ENCODE measurements at places on chromosomes 5 and 9.

DNA sequence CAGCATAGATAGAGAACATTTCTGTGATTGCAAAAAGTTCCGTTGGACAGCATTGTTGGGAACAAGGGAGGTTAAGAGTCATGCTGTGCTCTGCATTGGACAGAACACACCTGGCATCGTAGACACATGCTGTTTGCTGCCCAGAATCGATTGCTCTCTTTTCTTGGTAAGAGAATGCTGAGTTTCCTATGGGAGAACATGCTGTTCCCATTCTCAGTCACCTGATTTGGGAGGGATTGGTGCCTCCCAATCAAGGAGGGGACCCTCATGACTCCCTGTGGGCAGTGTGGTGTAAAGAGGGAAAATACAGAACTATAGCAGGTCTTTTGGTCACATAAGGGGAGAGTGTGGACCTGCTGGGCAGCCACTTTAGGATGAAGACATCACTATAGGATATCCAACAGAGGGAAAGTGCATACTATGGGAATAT lies 555.4 kb upstream of the CLINT1 start:
- DNase-seq, result no peak

DNA sequence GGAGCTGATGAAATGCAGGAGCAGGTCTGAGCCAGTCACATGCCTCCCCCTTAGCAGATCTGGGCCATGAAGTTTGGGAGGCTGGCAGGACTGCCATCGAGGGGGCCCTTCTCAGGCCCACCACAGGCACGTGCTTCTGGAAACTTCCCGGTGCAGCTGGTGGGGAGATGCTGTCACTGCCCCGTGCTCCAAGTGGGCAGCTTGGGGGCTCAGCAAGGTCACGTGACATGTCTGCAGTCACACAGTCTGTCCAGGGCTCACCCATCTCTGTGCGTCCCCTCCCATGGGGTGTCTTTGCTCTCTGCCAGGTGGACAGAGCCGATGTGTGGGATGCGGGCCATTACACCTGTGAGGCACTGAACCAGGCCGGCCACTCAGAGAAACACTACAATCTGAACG lies 79.4 kb upstream of the ASS1 start:
- DNase-seq, result no peak

DNA sequence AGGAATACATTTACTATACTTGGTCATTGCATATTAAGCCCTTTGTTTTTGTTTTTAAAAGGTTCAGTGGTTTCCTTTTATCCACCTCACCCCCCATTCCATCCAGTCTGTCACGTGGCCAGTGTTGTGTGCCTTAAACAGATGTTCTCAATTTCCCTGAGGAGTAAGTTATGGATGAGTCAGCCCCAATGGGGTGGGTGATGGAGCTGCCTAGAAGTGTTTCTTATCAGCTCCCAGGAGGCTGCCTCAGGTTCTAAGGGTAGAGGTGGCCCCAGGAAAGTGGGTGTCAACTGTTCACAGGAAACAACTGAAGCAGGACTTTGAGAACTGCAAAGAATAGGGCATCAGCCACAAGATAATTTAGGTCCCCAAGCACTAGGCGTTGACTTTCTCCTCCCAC lies 41.1 kb downstream of the ACTBL2 start:
- no peak for DNase-seq

GRCh38 chr5:5372511-5372910 lies 50.0 kb upstream of the ICE1 start:
- no peak for DNase-seq

Measured in COR-L47 (cell line).